ENCODE measurements at places on chromosomes 12 and 14. TPM values are rescaled to one million over a fixed set of nuclear protein-coding genes. Genes with fewer than 3 reads are reported as not detected.
A peak's percentile ranks its signal among the peaks of the same experiment; 100 is the strongest.

The SLC2A14 gene
- total RNA-seq, result 0.38 TPM

DNA sequence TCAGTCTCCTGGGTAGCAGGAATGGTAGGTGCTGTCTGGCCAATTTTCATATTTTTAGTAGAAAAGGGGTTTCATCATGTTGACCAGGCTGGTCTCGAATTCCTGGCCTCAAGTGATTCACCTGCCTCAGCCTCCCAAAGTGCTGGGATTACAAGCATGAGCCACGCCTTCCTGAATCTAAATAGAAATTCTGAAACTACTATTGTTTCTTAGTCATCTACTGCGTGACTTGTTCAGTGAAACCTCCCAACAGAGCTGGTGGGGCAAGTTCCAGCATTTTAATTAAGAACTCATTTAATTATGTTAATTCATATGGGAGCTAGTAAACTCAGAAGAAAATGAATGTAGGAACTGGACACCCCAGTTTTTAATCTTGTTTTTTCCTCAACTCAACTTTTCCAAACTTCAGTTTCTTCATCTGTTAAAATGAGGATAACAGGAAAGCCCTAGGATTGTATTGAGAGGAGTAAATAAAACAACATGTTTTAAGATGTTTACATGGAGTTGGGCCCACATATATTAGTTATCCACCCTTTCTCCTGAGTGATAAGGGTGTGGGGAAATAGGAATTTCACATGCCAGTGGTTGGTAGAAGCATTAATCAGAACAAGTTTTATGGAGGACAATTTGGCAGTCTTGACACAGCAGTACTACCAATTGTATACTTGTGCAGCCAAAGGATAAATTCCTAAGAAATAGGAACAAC lies 335.8 kb upstream of the E2F7 start:
- no peak for DNase-seq

- no peak for DNase-seq
These were observed 175.7 kb upstream of the VASH1 start for GRCh38 chr14:76585616-76586015.

The AP5M1 gene
- 49.6 TPM for total RNA-seq

- DNase-seq, result no peak
These were observed 376.8 kb downstream of the FUT8 start for GRCh38 chr14:65789363-65789762.

DNA sequence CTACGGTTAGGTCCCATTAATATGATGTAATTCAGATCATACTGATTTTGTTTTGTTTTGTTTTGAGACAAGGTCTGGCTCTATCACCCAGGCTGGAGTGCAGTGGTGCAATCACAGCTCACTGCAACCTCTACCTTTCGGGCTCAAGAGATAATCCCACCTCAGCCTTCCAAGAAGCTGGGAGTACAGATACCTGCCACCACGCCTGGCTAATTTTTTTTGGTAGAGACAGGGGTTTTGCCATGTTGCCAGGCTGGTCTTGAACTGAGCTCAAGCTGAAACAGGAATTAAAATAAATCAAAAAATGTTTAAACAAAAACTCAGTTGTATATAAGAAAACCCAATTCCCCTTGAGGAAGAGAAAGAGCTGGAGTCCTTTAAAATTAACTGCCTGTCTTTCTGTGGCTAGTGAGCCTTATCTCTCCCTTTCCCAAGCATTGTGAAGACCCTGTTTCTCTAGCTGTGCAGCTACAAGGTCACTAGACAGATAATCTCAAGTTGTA lies 17.7 kb upstream of the ANAPC7 start:
- DNase-seq, result no peak

The PTGER2 gene
- total RNA-seq, result 97.6 TPM

- DNase-seq, result no peak
These were observed 142.5 kb downstream of the MSRB3 start for GRCh38 chr12:65420941-65421340.

DNA sequence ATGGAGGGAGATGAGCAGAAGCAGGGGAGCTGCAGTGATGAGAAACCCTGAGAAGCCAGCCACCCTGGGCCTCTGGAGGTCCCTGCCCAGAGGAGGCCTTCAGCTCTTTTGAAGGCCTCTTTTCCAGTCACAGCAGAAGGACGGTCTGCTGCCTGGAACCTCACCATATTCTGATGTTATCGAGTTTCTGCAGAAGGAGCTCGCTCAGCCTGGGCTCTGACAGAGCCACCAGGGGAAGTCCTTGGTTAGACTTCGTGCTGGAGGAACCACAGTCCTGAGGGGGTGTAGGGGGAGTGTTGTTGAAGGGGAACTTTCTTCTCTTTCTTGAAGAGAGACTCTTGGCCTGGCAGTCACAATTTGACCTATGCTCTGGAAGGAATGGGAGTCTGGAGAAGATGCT lies 25.1 kb upstream of the BATF start:
- DNase-seq, result peak; percentile 84

The ACSM4 gene
- not detected for total RNA-seq

- no peak for DNase-seq
These were observed 7.5 kb upstream of the NID2 start for GRCh38 chr14:52076334-52076733.

The RNASE2 gene
- not detected for total RNA-seq

The OR6C1 gene
- total RNA-seq, result not detected

GRCh38 chr12:44362947-44363346 lies 513.2 kb downstream of the NELL2 start:
- DNase-seq, result no peak

The TAS2R10 gene
- total RNA-seq, result 0.29 TPM

The KITLG gene
- 0.14 TPM for total RNA-seq

DNA sequence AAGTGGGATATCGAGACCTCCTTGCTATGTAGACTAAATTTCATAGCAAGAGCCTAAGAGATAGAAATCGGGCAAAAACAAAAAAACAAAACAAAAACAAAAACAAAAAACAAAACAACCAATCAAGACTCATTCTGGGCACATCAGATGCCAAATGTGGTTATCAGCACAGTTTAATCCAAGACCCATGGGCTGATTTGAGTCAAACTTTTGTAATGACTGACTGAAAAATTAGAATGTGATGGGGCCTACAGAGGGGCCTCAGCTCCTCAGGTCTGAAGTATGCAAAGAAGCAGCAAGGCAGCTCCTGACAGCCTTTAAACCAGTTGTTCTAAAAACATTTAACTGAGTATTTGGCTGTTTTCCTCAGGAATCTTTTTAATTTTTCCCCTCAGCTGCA lies 49.3 kb downstream of the SLC4A8 start:
- DNase-seq, result no peak

The RIC8B gene
- 14.2 TPM for total RNA-seq

DNA sequence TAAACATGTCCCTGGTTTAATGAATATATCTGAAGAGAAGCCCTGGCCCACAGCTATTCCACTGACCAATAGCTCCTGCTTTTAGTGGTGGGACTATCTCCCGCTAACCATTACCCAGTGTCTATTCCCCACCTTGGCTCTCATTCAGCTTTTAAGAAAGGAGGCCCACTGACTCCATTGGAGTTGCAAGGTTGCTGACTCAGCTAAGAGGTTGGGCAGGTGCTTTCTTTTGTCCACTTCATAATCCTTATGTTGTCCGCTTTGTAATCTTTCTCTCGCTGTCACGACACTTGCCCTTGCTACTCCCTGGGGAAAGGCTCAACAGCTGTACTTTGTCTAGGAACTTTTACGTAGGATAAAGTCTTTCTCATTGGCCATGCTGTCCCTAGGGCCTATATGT lies 453.4 kb upstream of the CCDC196 start:
- no peak for DNase-seq

The JPH4 gene
- total RNA-seq, result 0.77 TPM

The SLC25A3 gene
- 360 TPM for total RNA-seq

- DNase-seq, result no peak
These were observed 53.8 kb downstream of the SDR9C7 start for GRCh38 chr12:56880125-56880992.

DNA sequence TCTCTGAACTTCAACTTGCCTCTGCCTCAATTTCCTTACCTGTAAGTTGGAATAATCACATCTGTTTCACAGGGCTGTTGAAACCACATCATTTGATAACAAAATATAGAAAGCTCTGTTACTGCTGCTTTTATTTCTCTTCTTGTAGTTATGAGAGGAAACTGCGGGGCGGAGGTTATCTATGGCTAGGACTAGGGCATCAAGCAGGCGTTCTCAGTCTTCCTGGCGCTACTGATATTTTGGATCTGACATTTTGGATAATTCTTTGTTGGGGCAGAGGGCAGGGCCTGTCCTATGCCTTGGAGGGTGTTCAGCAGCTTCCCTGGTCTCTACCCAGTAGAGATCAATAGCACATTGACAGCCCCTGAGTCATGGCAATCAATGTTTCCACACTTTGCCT lies 3.9 kb downstream of the P3H3 start:
- no peak for DNase-seq

The KLRB1 gene
- total RNA-seq, result 13.0 TPM

The SCNN1A gene
- total RNA-seq, result 0.49 TPM

- no peak for DNase-seq
These were observed 603.9 kb downstream of the TRHDE start for GRCh38 chr12:72876092-72876491.

The MANSC4 gene
- total RNA-seq, result not detected

GRCh38 chr14:100297320-100298300 lies 8.6 kb downstream of the SLC25A29 start:
- DNase-seq, result no peak

The TRPV4 gene
- total RNA-seq, result not detected

The RERG gene
- not detected for total RNA-seq

GRCh38 chr14:103315351-103315911 lies 18.6 kb upstream of the EIF5 start:
- no peak for DNase-seq

The TAS2R46 gene
- 1.1 TPM for total RNA-seq

DNA sequence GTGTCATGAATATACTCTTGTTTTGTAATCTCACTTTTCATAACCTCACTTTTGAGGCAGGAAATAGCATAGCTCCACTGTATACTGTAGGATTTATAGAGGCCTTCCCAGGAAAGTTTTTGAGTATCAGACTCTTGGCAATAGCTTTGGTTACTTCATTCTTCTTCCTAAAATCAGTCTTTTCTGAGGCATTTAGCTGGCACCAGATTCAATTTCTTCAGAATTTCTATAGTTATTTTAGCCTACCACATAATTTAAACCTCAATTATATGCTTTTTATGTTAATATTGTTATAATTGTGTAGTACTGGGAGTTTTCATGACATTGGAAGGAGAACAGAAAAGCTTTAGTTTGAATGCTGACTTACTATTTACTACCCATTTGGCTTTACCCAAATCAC lies 322.3 kb upstream of the FAR2 start:
- DNase-seq, result no peak

- no peak for DNase-seq
These were observed 54.3 kb downstream of the PEBP1 start for GRCh38 chr12:118190266-118190665.

DNA sequence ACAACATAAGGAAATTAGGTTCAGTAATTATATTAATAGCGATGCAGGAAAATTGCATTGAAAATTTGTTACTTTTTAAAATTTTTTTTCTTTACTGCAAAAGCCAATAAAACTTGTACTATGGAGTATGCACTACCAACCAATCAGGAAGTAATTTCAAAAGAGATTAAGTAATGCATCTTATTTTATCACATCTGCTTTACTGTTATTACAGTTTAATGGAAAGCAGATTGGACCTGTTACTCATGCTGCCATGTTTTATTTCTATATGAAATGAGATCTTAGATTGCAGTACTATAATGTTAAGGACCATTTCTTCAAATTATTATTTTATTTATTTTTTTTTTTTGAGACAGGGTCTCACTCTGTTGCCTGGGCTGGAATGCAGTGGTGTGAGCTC lies 1.7 kb upstream of the STRN3 start:
- no peak for DNase-seq

- DNase-seq, result no peak
These were observed 335.7 kb downstream of the BMP4 start for GRCh38 chr14:53620890-53621289.

- no peak for DNase-seq
These were observed 301.4 kb upstream of the NOS1 start for GRCh38 chr12:117662620-117663395.

Measured in activated CD8-positive, alpha-beta memory T cell treated with anti-CD3 and anti-CD28 coated beads, Interleukin-2, amount 10 ng/mL, durations not matched to agents 7 days and 5 days (primary cell).